ENCODE measurements at places on chromosomes 2 and 18. TPM values are rescaled to one million over a fixed set of nuclear protein-coding genes. Genes with fewer than 3 reads are reported as not detected.

The SLC5A7 gene
- total RNA-seq: under 0.01 TPM

The NHEJ1 gene
- total RNA-seq: 11.8 TPM

The TMEM247 gene
- not detected for total RNA-seq

The DSG2 gene
- total RNA-seq: 13.9 TPM

- H3K27me3 ChIP-seq: no peaks in the 10 kb centered on the region
- no peak overlapping the region for H3K27ac ChIP-seq
- no peak for DNase-seq
- H3K4me1 ChIP-seq: peaks cover 15% of the 10 kb centered on the region
- H3K4me3 ChIP-seq: no peak overlapping the region
- no peaks in the 10 kb centered on the region for H3K36me3 ChIP-seq
Observed at GRCh38 chr18:13291745-13292447, 73.3 kb downstream of the LDLRAD4 start.

- H3K4me3 ChIP-seq: no peak overlapping the region
- DNase-seq: no peak
- no peaks in the 10 kb centered on the region for H3K4me1 ChIP-seq
Observed at GRCh38 chr2:22626621-22627020, 758.4 kb upstream of the KLHL29 start.

GRCh38 chr2:236449167-236449761, 120.4 kb upstream of the ACKR3 start:
- no peak overlapping the region for H3K4me3 ChIP-seq
- no peaks in the 10 kb centered on the region for H3K27me3 ChIP-seq
- no peak for DNase-seq
- H3K27ac ChIP-seq: no peak overlapping the region
- H3K4me1 ChIP-seq: no peaks in the 10 kb centered on the region

DNA sequence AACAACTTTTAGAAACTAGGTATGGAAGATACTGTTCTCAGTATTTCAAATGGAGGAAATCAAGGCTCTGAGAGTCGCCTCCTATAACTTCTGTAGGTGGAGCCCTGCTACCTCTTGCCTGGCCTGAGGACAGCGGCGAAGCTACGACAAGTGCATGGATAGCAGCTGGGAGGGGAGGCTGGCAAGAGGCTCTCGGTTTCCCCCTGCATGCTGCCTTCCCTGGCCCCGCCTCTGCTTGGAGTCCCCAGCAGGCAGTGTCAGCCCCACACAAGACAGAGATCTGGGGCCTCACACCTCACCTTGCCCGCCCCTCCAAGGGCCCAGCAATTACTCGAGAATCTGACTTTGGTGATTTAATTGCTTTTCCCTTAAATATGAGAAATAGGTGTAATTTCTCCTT, 107.6 kb upstream of the POU3F3 start:
- peaks cover 8% of the 10 kb centered on the region for H3K27me3 ChIP-seq
- H3K27ac ChIP-seq: no peak overlapping the region
- H3K4me3 ChIP-seq: no peak overlapping the region

DNA sequence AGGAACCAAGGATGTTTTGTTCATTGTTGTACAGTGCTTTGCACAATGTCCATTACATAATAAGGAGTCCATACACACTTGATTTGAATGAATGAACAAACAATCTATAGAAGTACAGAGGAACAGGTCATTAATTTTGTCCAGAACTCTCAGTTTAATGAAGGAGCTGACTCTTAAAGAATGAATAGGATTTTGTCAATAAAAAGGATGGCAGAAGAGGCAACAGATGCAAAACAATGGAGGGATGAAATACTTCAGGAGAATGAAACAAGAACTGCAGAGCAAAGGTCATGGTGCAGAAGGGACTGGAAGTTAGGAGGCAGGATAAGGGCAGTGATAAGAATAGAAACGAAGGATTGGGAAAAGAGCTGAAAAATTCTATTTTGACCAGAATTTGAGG, 28.7 kb upstream of the COL5A2 start:
- no peak overlapping the region for H3K4me3 ChIP-seq
- H3K4me1 ChIP-seq: no peaks in the 10 kb centered on the region
- no peaks in the 10 kb centered on the region for H3K27me3 ChIP-seq
- no peaks in the 10 kb centered on the region for H3K36me3 ChIP-seq

GRCh38 chr18:21700528-21701075, 4.0 kb downstream of the ABHD3 start:
- no peak overlapping the region for H3K27ac ChIP-seq
- H3K27me3 ChIP-seq: no peaks in the 10 kb centered on the region
- H3K36me3 ChIP-seq: no peaks in the 10 kb centered on the region
- H3K4me1 ChIP-seq: peaks cover 19% of the 10 kb centered on the region

DNA sequence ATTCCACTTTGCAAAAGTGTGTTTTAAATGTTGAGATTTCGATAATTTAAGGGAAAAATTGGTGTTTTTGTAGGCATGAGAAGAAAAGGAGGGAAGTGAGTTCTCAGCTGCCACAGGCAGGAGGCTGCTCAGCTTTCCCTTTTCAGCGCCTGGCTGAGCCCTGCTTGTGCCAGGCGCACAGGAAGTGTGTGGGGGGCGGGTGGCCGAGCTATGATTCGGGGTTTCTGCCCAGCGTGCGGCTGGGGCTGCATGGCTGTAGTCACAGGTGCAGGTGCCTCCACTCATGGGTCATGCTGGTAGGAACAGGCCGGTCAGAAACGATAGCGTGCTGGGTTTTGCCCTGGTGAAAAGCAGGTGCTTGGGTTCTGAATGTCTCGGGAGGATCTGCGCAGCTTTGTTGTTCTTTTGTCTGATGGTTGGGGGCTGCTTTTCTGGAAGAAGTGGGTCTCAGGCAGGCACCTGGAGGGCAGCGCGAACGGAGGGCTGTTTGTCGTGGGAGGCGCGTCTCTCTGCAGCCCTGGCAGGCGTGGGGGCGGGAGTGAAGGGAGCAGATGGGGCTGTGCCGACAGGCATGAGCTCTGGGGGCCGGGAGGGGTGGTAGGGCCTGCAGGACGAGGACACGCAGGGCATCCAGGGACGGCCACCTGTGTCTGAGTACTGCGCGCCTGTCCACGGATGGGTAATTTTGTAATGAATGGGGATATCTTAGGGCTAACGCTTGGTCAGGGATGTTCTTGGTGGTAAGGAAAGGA, 2.1 kb downstream of the KCNG2 start:
- no peaks in the 10 kb centered on the region for H3K27me3 ChIP-seq
- no peak for DNase-seq
- H3K4me3 ChIP-seq: no peak overlapping the region
- no peaks in the 10 kb centered on the region for H3K36me3 ChIP-seq

- H3K36me3 ChIP-seq: peaks cover 2% of the 10 kb centered on the region
- no peak overlapping the region for H3K4me3 ChIP-seq
- no peaks in the 10 kb centered on the region for H3K27me3 ChIP-seq
- H3K27ac ChIP-seq: no peak overlapping the region
Observed at GRCh38 chr2:138536740-138537139, 35.2 kb downstream of the SPOPL start.

DNA sequence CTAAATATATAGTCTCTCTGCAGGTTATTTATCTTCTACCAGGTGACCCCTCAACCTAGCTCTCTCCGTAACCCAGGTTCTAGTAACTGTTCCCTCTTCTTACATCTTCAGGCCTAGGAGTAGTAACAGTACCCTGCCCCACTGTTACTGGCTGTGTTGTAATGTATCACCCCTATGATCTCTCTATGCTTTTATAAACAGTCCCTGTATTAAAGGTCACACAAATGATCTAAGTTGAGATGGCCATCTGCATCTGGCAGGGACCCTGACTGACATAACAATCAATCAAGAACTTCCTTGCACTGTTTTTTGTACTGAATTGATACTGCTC, 219.7 kb upstream of the STK17B start:
- no peaks in the 10 kb centered on the region for H3K27me3 ChIP-seq
- H3K4me1 ChIP-seq: no peaks in the 10 kb centered on the region
- DNase-seq: no peak
- H3K36me3 ChIP-seq: no peaks in the 10 kb centered on the region

DNA sequence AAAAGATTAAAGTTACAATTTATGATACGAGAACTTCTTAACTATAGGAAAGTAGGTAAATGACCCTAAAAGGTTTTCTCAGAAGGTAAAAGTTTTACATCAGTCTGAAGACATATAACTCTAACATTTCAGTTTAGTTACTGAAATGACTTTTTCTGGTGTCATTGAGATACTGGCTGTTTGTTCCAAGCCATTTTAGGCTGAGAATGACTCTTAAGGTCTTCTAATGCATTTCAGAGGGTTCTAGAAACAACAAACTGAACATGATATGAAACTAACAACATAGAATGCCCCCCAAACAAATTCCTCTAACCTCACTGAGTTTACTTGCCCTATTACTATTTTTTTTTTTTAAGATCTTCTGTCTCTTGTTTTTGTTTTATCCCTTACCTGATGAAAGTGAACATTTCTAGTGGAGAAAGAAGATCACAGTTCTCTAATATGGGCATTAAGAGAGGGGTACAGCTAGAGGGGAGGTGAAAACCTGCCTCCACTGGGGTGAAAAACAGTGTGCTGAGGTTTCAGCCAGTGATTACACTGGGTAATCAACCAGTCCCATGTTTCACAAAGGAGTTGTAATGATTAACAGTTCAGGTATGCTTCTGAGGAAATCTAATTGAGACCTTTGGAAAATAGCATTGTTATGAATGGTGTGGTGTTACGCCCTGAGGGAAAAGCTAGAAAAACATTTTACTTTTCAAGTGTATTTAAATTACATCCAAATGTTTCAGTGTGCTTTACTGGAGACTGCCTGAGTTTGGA, 11.2 kb downstream of the NABP1 start:
- H3K36me3 ChIP-seq: peaks cover 7% of the 10 kb centered on the region
- H3K27me3 ChIP-seq: no peaks in the 10 kb centered on the region
- no peak overlapping the region for H3K4me3 ChIP-seq
- peaks cover 8% of the 10 kb centered on the region for H3K4me1 ChIP-seq
- no peak overlapping the region for H3K27ac ChIP-seq

DNA sequence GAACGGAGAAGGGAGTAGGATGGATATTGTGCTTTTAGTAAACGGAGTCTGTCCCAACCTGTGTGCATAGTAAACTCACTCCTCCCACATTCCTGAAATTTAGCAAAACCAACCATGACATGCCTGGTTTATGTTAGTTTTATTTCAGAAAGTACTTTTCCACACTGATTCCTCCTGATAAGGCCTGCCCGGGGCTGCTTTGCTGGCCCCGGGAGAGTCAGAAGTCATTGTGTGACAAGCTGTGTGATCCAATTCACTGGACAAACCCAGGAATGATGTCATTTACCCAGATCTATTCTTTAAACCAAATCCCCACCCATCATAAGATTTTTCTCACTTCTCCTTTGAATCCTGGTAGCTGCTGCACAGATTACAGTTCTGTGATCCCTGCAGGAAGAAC, 109.0 kb downstream of the SETBP1 start:
- no peak for DNase-seq
- no peaks in the 10 kb centered on the region for H3K27me3 ChIP-seq
- peaks cover 7% of the 10 kb centered on the region for H3K4me1 ChIP-seq

DNA sequence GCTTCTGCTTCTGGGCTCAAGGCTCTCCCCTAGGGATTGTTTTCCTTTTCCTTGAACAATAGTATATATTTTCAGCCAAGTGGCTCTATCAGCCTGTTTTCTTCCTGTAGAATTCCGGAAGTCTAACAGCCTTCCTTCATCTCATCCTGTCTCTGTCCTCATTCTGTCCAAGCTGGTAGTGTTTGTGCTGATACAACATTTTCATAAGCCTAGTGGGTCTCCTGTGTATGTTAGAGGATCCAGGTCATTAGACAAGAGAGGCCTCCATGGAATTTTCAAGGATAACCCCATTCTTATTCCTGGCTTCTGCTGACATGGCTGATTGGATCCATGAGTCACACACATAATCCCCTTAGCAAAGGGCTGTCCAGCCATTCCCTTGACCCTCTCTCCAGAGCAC, 467.6 kb downstream of the PTPRM start:
- H3K27me3 ChIP-seq: no peaks in the 10 kb centered on the region
- no peak for DNase-seq
- H3K36me3 ChIP-seq: no peaks in the 10 kb centered on the region
- no peak overlapping the region for H3K4me3 ChIP-seq

DNA sequence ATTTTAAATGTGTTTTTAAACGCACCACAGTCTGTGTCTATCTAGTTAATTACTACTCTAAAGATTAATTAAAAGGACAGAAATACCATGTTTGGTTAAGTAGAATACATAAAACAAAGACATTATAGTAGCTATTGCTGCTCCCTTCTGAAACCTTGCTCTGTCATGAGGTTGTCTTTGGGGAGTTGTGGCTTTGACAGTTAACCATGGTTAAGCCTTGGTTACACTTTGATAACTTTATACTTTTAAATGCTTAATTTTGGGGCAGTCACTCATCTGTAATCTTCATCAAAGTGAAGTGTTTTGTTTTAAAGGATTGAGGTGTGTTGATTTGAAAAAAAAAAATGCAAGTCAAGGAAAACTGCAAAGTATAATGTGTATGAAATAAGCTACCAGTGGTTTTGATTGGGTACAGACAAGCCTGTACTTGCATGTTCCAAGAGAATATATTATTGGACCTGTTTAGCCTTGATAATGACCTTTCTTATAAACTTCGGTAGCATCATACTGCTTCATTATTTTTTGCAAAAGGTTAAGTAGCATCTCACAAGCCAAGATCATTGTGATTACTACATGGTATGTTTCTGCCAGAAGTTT, 29.8 kb upstream of the TBR1 start:
- H3K27ac ChIP-seq: no peak overlapping the region
- no peaks in the 10 kb centered on the region for H3K27me3 ChIP-seq
- DNase-seq: no peak
- H3K4me1 ChIP-seq: no peaks in the 10 kb centered on the region
- H3K36me3 ChIP-seq: no peaks in the 10 kb centered on the region

GRCh38 chr2:65227020-65227455, 593 bp upstream of the ACTR2 start:
- H3K4me1 ChIP-seq: peaks cover 5% of the 10 kb centered on the region
- H3K36me3 ChIP-seq: no peaks in the 10 kb centered on the region
- no peak for DNase-seq

GRCh38 chr2:173868406-173868805, 96.8 kb downstream of the SP3 start:
- no peak overlapping the region for H3K4me3 ChIP-seq
- H3K36me3 ChIP-seq: no peaks in the 10 kb centered on the region
- H3K4me1 ChIP-seq: no peaks in the 10 kb centered on the region
- H3K27ac ChIP-seq: no peak overlapping the region
- no peak for DNase-seq
- H3K27me3 ChIP-seq: no peaks in the 10 kb centered on the region

- H3K27ac ChIP-seq: no peak overlapping the region
- no peak for DNase-seq
- H3K27me3 ChIP-seq: no peaks in the 10 kb centered on the region
- no peaks in the 10 kb centered on the region for H3K4me1 ChIP-seq
Observed at GRCh38 chr2:235230821-235231601, 262.8 kb upstream of the AGAP1 start.
